ENCODE measurements at places on chromosomes 16 and 17.

DNA sequence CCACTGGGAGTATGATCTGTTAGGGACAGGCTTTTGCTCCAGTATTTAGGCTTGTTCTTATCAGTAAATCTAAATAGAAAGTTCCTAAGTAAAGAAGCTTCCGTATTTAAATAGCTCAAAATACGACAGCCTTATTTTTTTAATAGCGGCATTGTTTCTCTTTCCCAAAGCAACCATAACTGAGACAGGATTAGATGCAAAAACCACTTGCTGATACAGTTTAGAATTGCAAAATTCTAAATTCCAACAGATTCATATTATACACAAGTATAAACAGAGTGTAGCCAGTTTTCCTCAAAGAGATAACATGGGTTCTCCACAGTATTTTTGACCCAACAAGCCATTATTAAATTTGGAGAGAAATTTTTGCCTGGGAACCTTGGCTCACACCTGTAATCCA is 276.7 kb downstream of the FTO start:
- no peak for DNase-seq

DNA sequence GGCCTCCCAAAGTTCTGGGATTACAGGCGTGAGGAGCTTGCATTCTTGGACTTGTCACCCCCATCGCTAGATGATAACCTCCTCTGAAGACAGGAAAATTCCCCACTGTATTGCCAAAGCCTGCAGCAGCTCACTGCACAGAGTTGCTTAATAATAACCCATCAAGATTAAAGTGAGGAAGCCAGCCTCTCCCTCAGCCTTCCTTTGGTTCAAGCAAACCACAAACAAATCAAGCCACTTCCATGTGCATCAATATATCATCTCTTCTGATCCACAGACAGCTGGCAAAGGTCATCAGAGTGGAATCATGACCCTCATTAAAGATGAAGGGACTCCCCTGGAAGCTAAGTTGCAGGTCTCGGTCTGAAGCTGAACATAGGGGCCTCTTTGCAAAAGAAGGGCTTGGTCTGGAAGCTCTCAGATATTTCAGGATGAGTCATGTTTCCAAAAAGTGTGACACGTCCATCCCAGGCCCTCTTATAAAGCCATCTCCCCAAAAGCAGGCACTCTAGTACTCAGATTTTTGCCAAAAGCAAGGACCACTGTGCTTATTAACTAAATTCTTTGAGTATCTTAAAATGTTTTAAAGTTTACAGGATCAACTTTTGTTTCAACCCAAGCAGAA is 4.8 kb downstream of the EMP2 start:
- no peak for DNase-seq

- DNase-seq = no peak
Measured at GRCh38 chr17:80247561-80247960, 13.1 kb upstream of the RNF213 start.

- no peak for DNase-seq
Measured at GRCh38 chr16:22423716-22424115, 49.3 kb upstream of the CDR2 start.

DNA sequence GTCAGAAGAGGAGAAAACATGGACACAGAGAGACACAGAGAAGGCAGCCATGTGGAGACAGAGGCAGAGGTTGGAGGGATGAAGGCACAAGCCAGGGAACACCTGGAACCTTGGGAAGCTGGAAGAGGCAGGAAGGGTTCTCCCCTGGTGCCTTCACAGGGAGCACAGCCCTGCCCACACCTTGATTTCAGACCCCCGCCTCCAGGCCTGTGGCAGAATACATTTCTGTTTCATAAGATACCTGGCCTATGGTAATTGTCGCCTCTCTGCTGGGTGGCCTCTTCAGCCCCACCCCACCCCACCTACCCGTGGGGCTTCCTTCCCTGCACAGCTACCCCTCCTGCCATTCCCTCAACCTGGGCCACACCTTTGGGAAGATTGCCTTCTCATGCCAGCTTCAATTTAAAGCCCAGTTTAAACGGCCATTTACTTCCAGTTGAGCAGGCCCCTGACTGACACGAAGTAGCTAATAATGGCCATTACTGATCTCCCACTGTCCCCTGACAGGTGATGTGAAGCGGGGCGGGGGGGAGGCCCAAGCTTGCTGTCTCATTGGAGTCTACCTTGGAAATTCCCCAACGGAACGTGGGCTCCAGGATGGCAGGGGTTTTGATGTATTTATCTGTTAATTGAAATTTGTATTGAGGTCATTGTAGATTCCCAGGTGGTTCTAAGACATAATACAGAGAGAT is 291.7 kb upstream of the FOXF1 start:
- DNase-seq = no peak

GRCh38 chr16:79217375-79218011 is 383.0 kb downstream of the MAF start:
- no peak for DNase-seq

DNA sequence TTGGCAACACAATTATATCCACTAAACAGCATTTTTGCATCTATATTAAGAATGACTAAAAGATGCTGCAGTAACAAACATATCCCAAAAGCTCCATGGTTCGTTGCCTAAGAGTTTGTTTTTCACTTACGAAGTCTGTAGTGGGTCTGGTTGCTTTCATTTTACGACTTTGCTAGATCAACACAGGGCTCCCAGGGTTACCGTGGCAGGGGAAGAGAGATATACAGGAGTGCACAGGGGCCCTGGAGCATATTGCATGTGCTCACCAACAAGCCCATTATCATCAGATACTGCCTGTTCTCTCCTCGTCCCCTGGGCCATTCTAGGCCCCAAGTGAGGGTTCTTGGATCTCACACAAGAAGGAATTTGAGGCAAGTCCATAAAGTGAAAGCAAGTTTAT is 3.1 kb upstream of the MMP2 start:
- no peak for DNase-seq

GRCh38 chr17:49209061-49209571 is 1.3 kb downstream of the GNGT2 start:
- no peak for DNase-seq
